ELF-1 (cell line): ENCODE measurements at places on chromosomes 11 and 22.

DNA sequence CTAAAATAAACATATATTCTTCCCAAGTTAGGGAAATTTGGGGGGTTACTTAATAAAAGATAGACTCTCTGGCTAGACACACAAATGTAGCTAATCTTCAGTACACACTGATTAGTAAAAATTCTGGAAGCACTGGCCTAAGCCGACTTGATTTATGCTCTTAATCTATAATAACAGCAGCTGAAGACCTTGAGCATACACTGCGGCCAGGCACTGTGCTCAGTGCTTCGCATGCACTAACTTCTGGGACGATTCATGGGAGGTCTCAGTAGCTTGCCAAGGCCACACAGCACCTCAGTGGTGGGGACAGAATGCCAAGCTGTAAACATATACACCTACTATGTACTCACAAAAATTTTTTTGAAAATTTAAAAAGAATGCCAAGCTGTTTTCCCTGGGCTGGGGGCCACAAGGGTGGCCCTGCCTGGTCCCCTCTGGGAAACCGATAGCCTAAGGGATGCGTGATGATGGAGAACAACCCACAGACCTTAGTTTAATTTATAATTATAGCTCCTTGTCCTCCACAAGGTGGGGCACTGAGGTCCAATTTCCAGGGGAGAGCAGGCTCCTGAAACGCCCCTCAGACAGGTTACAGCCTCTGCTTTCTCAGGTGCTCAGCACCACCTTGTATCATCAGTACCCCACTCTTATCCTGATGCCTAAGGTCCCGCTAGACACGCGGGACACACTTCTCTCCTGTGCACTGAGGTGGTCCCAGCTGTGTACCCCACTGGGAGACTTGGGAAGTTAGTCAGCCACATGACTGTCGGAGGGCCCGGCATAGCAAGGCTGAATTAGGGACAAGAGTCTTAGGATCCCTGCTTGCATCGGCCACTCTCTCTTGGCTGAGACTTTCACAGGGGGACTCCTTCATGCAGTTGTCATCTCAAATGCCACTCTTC, 20.1 kb downstream of the SERPIND1 start:
- DNase-seq: no peak

- peak; percentile 99 for DNase-seq
Measured at GRCh38 chr11:57639321-57640067, 10.2 kb downstream of the YPEL4 start.

- DNase-seq: peak; percentile 15
Measured at GRCh38 chr11:86495351-86495750, 120.7 kb downstream of the CCDC81 start.

DNA sequence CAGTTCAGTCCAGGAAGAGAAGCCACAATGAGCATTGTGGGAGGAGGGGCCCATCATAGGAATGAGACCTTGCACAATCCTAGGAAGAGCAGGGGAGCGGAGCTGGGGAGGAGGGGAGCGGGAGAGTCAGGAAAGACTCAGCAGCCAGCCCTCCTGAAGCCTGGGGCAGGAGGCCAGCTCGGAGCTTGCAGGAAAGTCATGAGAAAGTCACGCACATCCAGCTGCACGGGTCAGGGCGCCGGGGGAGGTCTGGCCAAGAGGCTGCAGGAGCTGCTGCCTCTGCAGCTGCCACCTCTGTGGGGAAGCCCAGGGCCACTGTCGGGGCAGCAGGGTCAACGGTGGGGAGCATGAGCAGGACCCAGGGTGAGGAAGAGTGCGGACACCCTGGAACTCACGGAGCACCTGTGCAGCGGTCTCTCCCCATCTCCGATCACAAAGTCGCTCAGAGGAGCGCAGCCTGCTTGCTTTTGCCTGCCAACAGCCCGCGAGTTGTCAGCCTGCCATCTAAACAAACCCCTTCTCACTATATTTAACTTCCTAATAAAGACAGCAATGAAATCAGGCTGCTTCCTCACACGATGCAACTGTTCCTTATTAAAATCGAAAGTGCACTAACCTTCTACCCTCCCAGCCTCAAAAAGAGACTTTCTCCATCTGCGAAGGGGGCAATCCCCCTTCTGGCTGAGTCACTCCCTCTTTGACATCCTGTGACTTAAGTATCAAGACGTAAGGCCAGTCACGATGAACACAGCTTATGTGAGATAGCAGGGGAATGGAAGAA, 52.9 kb upstream of the RTL6 start:
- DNase-seq: peak; percentile 52

DNA sequence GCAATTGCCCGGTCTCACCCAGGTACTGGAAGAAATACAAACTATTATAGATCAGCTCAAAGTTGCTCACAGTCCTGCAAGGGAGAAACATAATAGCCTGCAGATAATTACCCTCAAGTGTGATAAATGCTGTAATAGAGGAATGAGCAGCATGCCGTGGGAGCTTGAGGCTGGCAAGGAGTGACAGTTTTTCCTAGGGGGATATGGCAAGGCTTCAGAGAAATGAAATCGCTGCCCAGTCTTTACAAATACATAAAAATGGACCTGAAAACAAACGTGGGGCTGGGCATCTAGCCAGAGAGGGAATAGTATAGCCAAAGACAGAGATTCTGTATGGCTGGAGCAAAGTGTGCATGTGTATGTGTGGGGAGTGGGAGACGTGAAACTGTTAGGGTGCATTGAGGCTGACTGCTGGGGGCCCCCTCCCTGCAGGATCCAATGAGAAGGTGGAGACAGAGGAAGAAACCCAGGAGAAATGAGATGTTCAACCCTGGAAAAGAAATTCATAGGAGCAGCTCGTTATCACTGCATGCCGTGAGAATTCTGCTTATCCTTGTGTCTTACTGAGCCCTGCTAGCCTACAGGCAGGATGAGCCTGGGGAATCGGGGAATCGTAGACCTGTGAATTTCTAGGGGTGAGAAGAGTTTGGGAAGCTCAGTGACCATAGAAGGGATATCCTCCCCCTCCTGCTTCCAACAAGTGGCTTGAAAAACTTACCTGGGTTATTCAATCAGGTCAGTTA, 167.0 kb downstream of the LDLRAD3 start:
- no peak for DNase-seq

DNA sequence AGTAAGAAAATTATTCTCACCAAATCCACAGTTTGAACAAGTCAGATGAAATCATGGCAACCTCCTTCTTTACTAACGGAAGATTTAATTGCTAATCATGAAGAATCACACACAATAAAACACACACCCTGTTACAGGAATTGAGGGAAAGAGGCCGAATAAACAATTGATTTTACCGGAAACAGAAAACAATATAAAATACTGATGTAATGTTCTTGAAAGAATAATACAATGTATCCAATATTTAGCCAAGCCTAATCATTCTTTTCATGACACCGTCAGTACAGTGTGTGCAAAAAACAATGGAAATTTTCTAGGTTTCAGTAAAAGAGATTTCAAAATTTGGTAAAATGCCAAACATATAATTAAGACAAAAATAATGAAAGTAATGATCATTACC, 23.4 kb downstream of the ASRGL1 start:
- DNase-seq: no peak

GRCh38 chr11:61803889-61804647, 11.4 kb downstream of the FEN1 start:
- no peak for DNase-seq

- no peak for DNase-seq
Measured at GRCh38 chr22:35888181-35888870, 140.3 kb downstream of the RBFOX2 start.

- DNase-seq: no peak
Measured at GRCh38 chr22:46425016-46425415, 89.5 kb downstream of the TRMU start.

- DNase-seq: no peak
Measured at GRCh38 chr11:95486979-95487378, 256.0 kb upstream of the SESN3 start.

DNA sequence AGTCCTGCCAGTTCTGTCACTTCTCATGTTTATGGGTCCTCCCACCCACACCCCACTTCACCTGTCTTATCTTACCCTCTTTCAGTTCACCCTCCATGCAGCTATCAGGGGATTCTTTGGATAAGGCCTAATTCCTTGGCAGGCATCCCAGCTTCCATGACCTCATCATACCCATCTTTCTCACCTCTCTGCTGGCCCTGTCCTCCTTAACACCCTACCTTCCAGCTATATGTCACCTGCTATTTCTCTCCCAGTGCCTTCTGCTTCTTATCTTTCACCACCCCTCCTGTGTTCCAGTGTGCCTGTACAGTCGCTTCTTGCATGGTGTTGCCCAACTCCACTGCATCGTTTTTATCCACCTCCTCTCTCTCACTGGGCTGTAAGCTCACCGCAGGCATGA, 28.3 kb downstream of the SNU13 start:
- no peak for DNase-seq

DNA sequence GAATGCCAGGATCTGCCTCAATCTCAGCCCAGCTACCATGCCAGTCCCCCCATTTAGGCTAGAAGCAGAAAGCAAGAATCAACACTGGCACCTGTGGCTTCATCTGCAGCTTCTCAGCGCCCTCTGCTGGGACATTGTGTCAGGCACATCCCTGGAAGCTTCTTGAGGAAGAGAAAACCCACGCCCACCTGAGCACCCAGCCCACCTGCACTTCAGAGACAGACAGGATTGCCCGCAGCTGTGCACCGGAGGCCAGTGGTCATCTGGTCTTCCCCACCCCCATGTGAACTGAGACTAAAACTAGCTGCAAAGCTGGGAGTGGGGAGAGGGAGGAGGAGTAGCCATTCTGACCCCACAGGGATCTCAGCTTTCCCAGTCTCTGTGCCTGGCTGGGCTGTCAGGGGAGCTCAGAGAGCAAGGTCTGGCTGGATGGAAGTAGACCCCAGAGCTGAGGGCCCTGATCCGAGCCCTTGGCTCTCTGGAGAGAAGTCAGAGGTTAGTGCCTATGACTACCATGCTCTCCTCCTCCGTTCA, 66.8 kb downstream of the FEZ1 start:
- DNase-seq: peak; percentile 84

DNA sequence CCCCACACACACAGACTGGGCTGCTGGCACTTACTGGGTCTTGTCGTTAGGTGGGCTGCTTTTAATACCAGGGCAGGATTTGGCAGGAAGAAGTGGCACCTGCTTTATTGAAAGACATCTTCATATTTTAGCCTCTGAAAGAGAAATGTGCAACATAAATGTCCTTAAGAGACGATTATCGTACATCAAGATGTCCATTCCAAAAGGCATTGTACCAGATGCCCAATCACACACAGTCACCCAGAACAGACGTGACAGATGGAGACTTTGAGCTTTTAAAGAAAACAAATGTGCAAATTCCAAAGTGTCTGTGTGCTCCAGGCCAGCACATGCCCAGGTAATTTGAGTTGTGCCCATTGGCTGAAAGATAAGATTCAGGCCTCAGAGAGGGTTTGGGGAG, 155.7 kb downstream of the RRAS2 start:
- DNase-seq: no peak

GRCh38 chr11:72023335-72023734, 24.6 kb downstream of the IL18BP start:
- DNase-seq: no peak

DNA sequence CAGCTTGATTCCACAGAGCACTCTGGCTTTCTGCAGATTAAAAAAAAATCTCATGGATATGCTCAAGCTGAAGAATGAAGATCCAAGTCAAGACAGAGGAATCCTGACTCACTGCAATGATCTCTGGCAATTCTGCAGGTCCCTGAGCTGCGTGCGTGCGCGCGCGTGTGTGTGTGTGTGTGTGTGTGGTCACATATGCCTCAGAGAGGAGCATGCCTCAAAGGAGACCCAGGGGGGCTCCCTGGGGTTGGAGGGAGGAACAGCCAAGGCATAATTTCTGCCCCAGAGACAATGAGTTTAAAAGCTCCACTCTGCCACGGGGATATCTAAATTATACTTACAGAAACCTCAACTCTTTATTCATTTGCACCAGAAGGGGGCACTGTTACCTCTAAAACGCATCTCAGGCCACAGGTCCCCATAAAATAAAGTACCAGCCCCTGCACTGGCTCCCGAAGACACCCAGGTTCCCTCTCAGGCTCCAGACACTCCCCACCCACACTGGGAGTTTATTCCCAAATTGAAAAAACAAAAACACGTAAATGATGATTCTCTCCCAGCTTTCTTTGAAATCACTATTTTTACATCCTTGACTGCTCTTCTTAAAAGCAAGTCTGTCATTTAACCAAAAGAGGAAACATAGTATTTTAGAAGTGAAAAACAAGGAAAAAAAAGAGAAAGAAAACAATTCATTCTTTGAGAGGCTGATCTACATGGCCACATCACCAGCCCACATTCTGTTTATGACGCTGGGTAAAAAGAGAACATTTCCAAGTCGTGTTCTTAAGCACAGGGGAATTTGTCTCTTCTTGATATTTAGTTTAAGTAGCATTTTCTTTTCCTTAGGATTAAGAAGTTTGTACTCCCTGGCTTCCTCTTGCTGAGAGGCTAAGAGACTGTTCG, 401.0 kb downstream of the LARGE1 start:
- peak; percentile 66 for DNase-seq

DNA sequence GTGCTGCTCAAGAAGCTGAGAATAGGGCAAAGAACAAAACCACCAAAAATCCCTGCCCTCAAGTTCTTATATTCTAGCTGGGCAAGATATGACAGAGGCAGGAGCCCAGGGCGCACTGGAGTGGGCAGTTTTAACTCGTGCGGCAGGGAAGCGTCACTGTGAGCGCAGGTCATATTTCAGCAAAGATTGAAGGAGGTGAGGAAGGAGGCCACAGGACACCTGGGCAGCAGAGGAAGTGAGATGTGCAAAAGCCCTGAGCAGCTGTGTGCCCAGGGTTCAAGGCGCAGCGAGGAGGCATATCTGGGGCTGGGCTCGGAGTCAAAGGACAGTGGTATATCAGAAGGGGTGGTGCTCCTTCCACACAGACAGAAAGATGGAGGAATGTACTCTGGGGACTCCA, 13.5 kb downstream of the KCNC1 start:
- no peak for DNase-seq

GRCh38 chr22:50148991-50149721, 21.4 kb upstream of the PANX2 start:
- DNase-seq: peak; percentile 93

GRCh38 chr11:125929445-125930075, 16.3 kb upstream of the VSIG10L2 start:
- DNase-seq: no peak

- no peak for DNase-seq
Measured at GRCh38 chr11:110160016-110160415, 66.8 kb downstream of the ZC3H12C start.

GRCh38 chr11:35040221-35040942, 98.6 kb upstream of the CD44 start:
- no peak for DNase-seq

GRCh38 chr22:38832005-38832978, 11.5 kb downstream of the NPTXR start:
- DNase-seq: no peak

DNA sequence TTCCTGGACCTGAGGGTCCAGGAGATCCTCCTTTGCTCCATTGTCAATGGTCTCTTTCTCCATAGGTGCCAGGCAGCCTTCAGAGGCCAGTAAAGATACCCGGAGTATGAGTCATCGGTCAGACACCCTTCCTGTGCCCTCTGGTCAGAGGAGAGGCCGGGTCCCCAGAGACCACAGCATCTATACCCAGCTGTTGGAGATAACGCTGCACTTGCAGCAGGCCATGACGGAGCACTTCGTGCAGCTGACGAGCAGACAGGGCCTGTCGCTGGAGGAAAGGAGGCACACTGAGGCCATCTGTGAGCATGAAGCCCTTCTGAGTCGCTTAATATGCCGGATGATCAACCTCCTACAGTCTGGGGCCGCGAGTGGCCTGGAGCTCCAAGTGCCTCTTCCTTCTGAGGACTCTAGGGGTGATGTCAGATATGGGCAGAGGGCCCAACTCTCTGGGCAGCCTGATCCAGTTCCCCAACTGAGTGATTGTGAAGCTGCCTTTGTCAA, at the start of gene ACCSL:
Gene ACCSL, plus strand, starts transcription at position 51 of the 501 bp plus-strand sequence. Its CDS starts 56 bp downstream, at position 107.
- no peak for DNase-seq
